ENCODE measurements at places on chromosomes 11 and 22.

DNA sequence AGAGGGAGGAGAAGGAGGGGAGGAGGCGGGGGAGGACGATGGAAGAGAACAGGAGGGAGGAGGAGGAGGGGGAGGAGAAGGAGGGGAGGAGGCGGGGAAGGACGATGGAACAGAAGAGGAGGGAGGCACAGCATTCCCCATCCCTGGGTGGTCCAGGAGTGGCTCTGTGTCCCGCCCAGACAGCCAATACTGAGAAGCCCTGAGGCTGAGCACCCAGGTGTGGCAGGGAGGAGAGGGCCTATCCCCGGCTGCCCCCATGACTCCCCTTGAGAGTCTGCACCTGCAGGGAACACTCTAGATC lies 717 bp downstream of the MRGPRE start:
- no peak for DNase-seq

GRCh38 chr11:94586546-94586945 lies 19.4 kb downstream of the PIWIL4 start:
- no peak for DNase-seq

DNA sequence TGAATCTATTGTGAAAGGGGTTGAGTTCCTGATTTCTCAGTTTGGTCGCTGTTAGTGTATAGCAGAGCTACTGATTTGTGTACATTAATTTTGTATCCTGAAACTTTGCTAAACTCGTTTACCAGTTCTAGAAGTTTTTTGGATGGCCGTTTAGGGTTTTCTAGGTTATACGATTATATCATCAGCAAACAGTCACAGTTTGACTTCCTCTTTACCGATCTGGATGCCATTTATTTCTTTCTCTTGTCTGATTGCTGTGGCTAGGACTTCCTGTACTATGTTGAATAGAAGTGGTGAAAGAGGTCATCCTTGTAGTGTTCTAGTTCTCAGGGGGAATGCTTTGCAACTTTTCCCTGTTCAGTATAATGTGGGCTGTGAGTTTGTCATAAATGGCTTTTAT lies 24.6 kb upstream of the OOSP4B start:
- DNase-seq, result no peak

GRCh38 chr22:39498368-39498767 lies 3.7 kb upstream of the MIEF1 start:
- no peak for DNase-seq

GRCh38 chr11:61598886-61599868 lies 18.3 kb upstream of the SYT7 start:
- DNase-seq, result no peak

GRCh38 chr11:65899356-65900124 lies 648 bp downstream of the FOSL1 start:
- DNase-seq, result no peak

- DNase-seq, result no peak
These were observed 63.9 kb downstream of the ARFGAP3 start for GRCh38 chr22:42792909-42793847.

DNA sequence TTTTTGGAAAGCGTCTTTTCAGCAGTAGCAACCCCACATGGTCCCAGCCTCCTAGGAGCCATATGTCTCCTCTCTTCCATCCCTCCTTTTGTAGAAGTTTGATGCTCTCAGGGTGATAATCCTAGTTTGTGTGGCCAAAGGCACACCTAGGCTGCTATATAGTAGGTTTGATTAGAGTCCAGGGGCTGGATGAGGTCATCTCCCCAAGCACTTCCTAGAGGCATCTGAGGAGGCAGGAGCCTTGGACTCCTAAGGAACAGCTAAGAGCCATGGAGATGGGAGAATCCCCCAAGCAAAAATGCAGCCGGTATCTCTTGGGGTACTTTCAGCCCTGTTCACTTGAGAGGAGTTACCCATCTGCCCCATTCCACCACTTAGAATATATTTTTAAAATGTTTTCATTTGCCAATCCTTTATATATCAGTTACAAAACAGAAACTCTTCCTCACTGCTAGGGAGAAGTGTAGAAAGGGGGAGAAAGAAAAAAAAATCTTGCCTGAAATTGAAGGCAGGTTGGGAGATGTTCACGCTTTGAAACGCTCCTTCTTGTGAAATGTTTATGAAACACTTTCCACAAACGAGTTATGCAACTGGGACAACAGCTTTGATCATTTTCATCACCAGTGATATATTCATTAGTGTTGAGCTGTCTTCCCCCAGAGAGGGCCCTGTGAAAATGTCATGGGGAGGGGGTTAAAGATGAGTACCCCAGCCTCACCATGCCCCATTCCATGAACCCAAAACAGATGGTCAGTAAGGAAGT lies 31.9 kb upstream of the TLCD5 start:
- DNase-seq, result no peak

GRCh38 chr11:127632976-127633680 lies 632.6 kb upstream of the KIRREL3 start:
- DNase-seq, result no peak

GRCh38 chr11:60280412-60280811 lies at the start of gene MS4A4A:
TSS of gene MS4A4A (plus strand) at chr11:60280666. CDS start at chr11:60280676, 10 bp downstream.
- DNase-seq, result no peak

DNA sequence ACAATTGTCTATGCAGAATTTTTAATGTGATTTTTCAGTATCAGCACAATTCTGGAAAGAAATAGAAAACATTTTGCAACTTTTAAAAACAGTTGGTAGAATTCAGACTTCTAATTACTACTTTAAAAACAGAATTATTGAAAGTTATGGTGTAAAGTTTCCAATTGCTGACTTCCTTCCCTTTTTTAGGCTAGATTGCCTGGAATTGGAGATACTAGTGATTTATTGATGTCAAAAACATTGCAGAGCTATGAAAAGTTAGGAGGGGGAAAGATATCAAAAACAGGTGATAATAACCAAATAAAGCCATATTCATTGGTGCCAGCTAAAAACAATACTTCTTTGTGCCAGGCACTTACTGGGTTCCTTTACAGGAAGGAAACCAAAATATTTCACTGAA lies 485.5 kb downstream of the TMEM135 start:
- no peak for DNase-seq

- no peak for DNase-seq
These were observed 806 bp downstream of the ARAP1 start for GRCh38 chr11:72751116-72752087.

- no peak for DNase-seq
These were observed 853.6 kb downstream of the KCNA4 start for GRCh38 chr11:29163231-29163630.

DNA sequence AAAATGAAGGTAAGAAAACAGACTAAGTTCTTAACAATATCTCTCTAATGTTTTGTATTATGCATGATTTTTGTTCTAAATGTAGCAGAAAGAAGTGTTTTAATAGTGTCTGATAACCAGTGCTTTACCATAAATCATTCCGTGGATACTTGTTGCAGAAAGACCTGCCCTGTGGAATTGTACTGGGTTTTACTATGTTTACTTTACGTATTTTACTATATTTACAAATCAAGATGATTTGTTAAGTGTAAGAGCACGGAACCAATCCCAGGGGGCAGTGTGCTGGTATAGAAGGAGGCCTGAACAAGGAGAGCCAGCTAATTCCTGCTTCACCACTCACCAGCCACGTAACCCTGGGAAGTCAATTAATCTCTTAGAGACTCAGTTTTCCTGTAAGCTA lies 1.4 kb downstream of the HTR3B start:
- DNase-seq, result no peak

DNA sequence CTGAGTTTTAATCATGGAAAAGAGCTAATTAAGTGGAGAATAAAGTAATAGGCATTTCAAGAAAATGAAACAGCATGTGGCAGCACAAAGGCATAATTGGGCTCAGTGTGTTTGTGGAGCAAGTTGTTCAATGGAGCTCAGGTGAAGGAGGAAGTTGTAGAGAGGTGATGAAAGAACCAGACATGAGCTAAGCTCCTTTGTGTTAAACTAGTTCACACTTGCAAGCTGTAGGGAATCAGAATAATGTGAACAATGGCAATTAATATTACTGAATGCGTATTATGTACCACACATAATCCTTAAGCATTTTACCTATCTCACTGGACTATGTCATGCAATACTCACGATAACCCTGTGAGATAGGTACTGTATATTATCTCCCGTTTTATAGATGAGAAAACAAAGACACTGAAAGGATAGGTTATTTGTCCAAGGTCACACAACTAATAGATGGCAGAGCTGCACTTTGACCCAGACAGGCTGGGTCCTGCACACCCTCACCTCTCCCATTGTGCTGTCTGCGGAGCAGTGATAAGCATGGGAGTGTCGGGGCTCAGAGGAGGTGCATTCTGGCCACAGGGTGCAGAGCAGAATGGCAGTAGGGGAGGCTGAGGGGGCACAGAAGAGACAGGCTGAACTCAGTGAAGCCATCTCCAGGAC lies 8.9 kb downstream of the OLFML1 start:
- DNase-seq, result no peak

DNA sequence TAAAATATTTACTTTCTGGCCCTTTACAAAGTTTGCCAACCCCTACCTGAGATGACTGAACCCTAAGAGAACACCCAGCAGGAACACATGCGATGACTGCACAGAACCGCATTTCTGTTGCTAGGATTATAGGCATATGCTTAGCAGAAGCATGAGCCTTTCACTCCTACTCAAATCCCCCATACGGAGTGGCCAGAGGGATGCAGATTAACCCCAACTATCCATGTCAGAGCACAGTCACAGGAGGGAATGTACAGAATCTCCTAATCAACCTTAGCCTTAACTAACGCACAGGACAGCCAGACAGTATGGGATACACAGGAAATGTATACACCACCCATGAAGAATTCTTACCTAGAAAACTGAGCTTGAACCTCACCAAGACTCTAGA lies 6.2 kb downstream of the HPS4 start:
- DNase-seq, result no peak

DNA sequence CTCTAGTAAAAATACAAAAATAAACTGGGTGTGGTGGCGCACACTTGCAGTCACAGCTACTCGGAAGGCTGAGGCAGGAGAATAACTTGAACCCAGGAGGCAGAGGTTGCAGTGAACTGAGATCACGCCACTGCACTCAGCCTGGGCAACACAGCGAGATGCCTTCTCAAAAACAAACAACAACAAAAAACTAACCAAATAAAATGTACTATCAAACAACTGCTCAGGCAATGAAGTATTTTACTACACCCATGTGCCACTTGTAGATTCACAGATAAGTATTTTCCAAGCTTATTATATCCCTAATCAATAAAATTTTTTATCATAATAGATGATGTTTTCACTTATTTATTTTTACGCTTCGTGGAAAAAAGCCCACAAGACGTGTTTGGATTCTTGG lies 924 bp downstream of the C11orf65 start:
- no peak for DNase-seq

DNA sequence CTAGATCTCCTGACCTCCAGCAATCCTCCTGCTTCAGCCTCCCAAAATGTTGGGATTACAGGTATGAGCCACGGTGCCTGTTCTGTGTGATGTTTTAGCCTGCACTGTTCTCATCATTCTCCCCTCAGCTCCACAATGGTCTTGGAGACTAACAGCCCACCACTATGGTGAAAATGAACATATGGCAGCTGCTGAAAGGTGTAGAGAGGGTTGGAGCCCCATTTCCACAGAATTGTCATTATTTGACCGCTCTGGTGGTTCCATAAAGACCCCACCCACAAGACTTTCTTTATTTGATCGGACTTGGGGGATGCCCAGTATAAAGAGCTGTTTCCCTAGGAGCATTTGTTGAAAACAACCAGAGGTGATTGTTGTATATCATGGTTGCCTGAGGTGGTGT lies 67.9 kb upstream of the SEPTIN5 start:
- DNase-seq, result no peak

DNA sequence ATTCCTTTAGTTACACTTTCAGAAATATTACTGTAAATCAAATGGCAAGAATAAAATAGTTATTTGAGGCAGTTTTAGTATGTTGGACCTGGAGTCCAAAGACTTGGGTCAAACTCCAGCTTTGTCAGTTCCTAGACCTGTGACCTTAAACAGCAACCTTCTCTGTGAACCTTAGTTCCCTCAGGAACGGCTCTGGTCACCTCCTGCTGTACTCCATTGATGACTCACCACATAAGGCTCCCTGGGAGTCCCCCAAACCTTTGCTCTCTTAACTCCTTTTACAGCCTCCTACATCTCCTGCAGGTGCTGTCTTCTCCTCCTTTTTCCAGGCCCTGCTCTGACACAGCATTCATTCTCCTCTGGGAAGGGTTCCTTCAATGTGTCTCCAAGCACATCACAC lies 29.1 kb downstream of the LIMK2 start:
- DNase-seq, result no peak

Data from anterior cingulate cortex (tissue), 58 donors.